ENCODE measurements at places on chromosomes 2 and 18.

GRCh38 chr2:102357937-102358336 lies 2.3 kb downstream of the IL18R1 start:
- no peak for DNase-seq

- no peak for DNase-seq
These were observed 36.5 kb upstream of the MLPH start for GRCh38 chr2:237450583-237450982.

DNA sequence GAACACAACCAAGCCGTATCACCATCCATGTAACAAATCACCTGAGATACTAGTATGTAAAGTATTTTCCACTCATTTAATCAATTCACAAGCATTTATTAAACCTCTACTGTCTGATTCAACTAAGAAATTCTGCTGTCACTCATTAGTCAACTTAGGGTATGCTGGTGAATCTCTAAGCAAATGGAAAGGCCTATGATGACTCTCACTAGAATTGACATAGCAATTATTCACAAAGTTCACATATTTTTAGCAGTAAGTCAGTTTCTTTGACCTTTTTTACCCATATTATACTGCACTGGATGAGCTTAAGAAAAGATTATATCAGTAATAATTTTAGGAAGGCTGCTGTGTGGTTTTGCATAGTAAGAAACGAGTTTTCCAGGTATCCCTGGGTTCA lies 130.1 kb downstream of the SLC8A1 start:
- no peak for DNase-seq

DNA sequence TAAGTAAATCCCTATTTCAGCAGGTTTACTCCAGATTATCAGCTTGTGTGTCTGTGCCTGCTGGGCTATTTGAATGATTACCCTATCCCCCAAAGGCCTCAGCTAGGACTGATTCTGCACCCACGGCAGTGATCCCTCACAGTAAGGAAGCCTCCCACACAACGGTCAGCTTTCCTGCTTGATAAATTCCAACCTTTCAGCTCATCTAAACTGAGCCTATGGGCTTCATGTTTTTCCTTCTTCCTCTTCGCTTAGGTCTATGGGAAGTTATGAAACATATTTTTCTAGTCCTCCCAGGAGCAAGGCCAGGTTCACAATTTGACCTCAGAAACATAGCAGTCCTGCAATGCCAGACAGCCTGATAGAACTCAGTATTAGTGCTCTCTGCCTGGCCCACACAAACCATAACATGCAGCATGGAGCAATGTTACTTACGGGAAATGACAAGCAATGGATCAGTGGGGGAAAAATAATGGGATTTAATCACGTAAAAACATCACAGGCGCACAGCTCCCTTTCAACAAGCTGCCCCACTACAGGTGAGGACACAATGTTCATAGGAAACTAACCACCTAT lies 170.9 kb downstream of the ZNF521 start:
- DNase-seq = no peak

GRCh38 chr2:196399096-196399495 lies 227.7 kb upstream of the STK17B start:
- DNase-seq = no peak

DNA sequence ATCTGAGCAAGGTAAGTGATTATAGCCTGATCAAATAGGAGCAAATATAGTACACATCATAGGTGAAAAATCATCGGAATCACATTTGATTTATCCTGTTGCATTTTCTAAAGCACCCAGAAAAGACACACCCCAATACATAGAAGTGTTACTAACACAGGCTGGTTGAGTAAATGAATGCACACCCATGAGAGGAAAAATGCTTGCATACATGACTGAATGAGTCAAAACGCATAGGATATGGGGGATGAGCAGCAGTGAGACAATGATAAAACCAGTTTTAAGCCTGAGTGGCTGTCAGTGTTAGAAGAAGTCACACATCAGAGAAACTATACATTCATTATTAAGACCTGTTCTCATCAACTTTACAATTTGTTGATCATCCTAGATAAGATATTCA lies 449.6 kb upstream of the CDH20 start:
- DNase-seq = no peak

GRCh38 chr2:134736167-134736880 lies 17.5 kb upstream of the TMEM163 start:
- DNase-seq = no peak

- DNase-seq = no peak
These were observed 292.9 kb downstream of the IKZF2 start for GRCh38 chr2:212858496-212858895.

- DNase-seq = no peak
These were observed 64.5 kb downstream of the DYSF start for GRCh38 chr2:71517851-71518250.

DNA sequence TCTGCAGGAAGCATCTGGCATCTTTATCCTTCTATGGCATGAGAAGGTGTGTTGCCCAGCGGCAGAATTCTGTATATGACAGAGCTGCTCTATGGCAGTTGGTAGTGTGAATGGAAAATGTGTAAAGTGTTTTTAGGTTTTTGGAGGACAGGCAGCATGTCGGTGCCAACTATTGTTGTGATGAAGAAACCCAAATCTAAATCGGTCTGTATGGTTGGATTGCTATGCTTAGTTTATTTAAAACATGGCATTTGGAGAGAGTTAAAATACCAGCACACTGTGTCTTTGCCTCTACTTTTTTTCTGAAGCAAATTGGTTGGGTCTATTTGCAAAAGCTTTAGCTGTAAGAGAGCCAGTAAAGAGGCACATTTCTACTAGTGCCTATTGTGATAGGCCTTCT lies 136.7 kb downstream of the CTNNA2 start:
- DNase-seq = no peak

GRCh38 chr18:48721312-48721711 lies 182.5 kb downstream of the CTIF start:
- no peak for DNase-seq

GRCh38 chr2:42513252-42513918 lies 19.6 kb upstream of the KCNG3 start:
- DNase-seq = no peak

DNA sequence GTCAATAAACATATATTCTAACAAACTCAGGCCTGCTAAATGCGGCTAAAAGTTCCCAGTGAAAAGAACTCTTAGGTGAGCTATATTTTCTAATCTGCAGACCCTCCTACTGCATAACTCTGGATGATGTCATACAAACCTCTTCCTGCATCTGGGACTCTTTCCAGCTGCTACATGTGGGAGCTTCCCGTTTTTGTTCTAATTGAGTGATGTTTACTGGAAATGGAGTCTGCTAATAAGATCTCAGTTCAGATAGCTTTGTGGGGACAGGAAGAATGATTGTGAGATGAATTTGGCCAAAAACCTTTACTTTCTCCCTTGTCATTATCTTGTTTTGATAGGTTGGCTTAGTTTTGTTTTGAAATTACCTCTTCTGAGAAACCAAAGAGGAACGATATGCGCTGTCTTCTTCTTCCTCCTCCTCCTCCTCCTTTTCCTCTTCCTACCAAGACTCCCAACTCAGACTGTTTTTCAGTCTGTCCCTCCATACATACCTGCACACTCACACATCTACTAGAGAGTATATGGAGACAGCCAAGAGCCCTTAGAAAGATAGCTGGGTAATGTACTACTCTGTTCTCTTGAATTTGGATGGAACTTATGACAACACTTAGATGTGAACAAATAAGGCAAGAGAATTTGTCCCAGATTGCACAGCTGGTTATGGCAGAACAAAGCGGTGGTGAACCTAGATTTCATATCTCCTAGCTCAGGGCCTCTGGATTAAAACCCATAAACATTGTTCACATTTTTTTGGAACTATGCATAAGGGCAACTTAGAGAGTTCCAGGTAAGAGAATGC lies 39.8 kb upstream of the AAK1 start:
- DNase-seq = no peak

DNA sequence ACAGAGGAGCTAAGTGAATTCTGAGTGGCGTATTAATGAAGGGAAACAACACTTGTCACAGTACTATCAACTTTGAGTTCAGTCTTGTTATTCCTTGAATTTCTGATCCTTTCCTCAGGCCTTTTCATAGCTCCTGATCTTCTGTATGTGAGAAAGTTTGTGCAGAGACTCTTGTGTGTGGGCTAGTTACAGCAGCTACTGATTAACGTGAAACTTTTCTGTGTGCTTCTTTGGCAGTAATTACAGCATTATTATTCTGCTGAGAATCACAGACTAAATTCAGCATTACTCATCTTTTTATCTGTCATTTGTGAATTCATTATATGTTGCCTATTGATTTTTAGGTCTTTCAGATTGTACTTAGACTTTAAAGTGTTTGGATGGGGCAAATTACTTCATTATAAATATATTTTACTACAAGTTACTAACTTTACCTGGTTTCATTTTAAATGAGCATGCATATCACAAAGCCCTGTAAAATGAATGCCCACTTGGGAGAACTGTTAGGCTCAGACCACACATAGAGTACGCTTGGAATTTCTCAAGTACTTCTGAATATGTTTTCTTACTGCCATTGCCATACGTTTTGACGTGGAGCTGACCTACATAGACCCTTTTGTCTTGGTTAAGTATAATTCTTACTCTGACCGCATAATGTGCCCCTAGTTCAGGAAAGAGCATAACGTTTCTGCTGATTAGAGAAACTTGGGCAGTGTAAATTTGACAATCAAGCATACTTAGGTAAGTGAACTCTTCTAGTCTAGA lies 36.2 kb downstream of the CREB1 start:
- no peak for DNase-seq

- DNase-seq = no peak
These were observed 307.2 kb downstream of the FBXO15 start for GRCh38 chr18:73840319-73840945.

DNA sequence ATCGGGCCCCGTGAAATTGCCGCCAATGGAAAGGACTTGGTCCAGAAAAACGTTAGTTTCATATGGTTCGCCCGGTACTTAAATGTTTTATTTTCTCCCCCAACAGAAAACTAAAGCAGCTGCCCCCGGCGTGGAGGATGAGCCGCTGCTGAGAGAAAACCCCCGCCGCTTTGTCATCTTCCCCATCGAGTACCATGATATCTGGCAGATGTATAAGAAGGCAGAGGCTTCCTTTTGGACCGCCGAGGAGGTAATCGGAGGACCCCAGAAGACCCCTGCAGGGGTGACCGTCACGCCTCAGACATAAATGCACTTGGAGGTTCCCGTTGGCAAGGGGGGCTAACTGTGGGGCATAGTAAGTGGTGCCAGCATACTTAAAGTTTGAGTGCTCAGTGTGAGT lies 742 bp downstream of the RRM2 start:
- DNase-seq = no peak

DNA sequence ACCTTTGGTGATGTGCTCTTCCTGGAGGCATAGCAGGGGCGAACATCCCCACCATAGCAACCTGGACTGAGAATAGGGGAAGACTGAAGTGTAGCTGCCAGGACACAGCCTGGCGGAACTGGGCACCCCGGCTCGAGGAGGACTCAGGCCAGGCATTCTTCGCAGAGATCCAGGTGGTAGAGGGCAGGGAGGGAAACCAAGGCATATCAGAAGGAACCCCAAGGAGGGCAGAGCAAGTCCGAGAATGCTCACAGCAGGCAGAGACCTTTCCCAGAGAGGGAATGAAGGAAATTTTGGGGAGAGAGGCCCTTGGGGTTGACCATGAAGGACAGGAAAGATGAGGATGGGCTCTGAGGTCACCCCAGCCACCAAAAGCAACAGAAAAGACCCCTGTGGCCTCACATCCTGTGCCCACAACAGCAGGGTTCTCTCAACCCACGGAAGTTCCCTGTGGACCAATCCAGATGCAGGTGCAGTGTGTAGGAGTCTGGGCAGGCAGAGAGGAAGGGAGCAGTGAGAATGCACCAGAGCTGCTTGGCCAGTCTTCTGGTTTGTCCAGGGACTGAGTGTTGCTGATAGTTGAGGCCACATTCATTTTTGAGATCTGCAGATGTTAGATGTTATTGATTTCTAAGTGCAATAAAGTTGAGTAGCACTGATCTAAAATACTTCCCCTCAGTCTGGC lies 136.9 kb downstream of the PXDN start:
- DNase-seq = no peak

- DNase-seq = no peak
These were observed 81.9 kb upstream of the CHRNA1 start for GRCh38 chr2:174846218-174846617.

DNA sequence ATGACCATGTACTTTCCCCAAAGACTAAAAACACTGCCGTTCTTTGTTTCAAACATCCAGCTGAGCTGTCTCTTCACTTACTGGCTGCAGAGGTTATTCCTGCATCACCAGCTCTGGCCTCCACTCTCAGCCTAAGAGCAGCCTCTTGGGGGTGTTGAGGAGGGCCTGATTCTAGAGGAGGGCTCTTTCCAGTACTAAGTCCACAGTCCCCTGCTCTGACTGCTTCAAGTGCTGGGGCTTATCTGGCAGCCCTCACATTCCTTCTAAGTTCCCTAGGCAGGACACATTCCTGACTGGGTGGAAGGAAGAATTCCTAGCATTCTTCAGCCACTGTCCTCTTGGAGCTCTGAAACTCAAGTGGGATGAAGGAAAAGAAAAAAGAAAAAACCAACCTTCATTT lies 32.9 kb upstream of the EHBP1 start:
- DNase-seq = no peak

DNA sequence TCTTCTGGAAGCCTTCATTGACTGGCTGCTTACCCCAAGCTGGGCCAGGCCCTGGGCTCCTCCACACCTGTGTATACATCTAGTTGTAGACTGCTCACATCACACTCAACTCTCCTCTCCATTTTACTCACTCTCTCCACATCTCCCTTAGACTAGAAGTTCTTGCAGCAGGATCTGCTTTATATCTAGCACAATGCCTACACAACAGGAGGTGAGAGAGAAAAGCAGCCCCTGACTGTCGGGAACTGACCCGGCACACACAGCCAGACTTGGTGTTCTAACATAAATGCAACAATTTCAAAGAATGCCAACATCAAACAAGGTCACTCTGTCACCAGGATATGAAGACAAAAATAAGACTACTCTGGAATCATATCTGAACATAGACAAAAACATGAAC lies 5.9 kb downstream of the KIDINS220 start:
- DNase-seq = no peak

DNA sequence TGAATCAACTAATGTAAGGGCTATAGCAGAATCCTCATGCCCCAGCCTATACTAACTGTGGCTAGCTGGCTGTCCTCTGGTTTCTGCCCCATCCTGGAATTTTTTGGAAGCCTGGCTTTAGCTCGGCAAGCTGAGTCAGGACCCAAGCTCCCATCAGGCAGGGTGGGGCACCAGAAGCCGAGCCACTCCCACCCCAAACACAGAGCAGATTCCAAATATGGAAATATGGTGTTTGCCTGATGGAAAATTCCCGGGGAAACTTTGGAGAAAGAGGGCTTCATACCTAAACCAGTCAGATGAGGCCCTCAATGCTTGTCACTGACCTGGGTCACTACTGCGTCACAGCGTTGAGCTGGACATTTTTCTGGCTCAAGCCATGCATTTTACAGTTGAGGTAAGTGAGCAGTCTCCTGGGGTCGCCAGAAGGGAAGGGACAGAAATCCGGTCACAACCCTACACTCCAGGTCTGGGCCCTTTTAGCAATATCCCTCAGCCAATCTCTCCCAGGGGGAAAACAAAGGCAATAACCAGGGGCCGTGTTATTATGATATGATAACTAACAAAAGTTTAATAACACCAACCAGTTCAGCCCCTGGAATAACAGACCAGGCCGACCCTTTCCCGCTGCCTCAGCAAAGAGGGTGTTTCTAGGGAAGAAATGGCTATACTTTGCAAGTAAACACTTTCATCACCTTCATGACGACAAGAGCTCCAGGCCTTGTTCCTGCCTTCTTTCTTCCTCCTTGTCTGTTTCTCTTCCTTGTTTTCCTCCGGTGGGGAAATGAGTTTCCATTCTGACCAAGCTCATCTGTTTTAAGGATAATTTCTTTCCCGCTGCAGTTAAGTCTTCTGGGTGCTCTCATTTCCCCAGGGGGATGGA lies 37.7 kb downstream of the PSD4 start:
- no peak for DNase-seq

- DNase-seq = no peak
These were observed 35.5 kb upstream of the CYP27A1 start for GRCh38 chr2:218746470-218746795.

- DNase-seq = no peak
These were observed 172.5 kb upstream of the MGAT5 start for GRCh38 chr2:134081238-134081938.

Data from stimulated activated CD4-positive, alpha-beta T cell treated with anti-CD3 and anti-CD28 coated beads, Interleukin-1b, Interleukin-23, amount 100 ng/mL, for 48 hours (primary cell).